ENCODE measurements at places on chromosomes 5 and 9.
A peak's percentile ranks its signal among the peaks of the same experiment; 100 is the strongest.

- no peak for DNase-seq
These were observed 37.3 kb upstream of the HRH2 start for GRCh38 chr5:175620527-175620926.

- DNase-seq = no peak
These were observed 24.0 kb downstream of the HSPA4 start for GRCh38 chr5:133075572-133076536.

DNA sequence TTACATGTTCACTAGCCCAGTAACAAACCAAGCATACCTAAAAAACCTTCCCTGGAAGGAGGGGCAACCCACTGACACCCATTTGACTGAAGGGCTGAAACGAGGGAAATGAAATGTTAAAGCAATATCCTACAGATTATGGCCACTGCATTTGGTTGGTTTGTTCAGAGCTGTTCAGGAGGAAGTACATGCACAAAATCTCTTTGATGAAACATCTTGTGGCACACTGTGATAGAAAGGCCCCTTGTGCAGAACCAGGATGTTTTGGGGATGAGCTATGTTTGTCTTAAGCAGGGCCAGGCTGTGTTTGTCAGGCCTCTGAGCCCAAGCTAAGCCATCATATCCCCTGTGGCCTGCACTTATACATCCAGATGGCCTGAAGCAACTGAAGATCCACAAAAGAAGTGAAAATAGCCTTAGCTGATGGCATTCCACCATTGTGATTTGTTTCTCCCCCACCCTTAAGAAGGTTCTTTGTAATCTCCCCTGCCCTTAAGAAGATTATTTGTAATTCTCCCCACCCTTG lies 467.3 kb upstream of the PIK3R1 start:
- no peak for DNase-seq

DNA sequence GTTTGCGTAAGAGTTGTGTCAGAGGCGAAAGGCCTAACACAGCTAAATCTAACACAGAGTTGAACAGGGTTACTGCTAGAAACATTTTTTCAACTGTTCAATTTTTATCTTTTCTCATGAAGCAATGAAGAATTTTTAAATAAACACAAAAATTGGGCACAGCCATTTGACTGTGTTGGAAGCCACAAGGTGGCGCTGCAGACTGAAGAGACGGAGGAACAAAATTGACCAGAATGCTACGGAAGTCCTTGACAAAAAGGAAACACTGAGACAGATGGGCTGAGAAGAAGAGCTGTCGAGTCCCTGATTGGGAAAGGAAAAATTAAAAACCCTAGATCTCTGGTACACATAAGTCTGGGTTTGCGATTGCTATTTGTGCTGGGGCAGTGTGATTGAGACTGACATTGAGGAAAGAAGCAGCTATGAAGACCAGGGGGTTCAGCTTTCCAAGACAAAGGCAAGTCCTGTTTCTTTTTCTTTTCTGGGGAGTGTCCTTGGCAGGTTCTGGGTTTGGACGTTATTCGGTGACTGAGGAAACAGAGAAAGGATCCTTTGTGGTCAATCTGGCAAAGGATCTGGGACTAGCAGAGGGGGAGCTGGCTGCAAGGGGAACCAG lies at the start of gene PCDHB9:
Gene PCDHB9 (plus strand): TSS at position 265 of the 616 bp plus-strand sequence. CDS start 158 bp downstream, at position 423.
- DNase-seq = no peak

GRCh38 chr5:111511831-111512374 lies 432 bp downstream of the STARD4 start:
- no peak for DNase-seq

DNA sequence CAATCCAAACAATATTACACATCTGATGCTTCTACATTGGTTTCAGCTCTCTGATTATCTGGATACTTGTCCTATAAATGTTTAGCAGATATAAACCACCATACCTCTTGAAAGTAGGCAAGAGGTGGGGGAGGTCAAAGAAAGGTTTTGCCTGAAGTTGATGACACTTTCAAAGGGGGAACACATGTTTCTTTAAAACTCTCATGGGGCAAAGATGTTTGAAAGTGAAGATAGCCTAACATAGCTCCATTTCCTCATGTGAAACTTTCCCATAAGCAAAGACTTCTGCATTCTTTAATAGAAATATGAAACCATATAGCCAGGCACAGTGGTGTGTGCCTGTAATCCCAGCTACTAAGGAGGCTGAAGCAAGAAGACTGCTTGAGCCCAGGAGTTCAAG lies 62.1 kb downstream of the CETN3 start:
- no peak for DNase-seq

DNA sequence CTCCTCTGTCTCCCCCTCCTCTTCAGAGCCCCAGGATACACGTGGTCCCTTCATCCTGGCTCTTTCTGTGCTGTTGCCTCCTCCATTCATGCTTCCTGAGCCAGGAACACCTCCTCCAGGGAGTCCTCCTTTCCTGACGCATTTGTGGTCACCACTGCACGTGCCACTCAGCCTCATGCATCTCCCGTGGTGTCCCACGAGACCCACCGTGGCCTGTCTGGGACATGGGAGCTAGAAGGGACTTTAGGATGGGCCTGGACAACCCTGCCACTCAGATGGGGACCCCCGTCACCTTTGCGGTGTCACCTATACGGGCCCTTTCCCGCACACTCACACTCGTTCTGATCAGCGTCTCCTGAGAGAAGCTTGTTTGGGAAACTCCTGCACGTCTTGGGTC lies 6.7 kb downstream of the GLIPR2 start:
- no peak for DNase-seq

DNA sequence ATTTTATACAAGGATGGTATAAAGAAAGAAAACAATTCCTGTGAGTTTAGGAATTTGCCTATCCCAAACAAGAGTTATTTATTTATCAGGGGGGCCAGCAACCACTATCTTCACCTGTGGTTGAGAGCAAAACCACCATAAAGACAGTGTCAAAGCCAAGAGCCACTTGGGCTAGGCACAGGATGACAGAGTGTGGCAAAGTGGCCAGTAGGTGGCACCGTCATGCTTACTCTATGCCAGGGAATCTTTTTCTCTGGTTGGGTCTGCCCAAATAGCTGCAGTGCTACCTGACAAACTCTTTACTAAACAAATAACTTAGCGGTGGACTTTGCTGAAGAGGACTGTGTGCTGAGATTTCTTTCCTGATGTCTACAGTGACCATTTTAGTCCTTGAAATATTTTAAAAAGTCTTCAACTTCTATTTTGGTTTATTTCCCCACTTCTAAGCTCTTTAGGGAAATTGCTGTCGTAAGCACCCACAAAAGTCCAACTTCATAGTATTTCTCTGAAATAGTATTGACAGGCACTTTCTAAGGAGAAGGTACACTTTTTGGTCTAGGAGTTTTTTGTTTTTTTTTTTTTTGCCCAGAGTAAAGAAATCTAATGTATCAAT lies 285.0 kb downstream of the RFX3 start:
- peak; percentile 22 for DNase-seq

GRCh38 chr5:142493875-142494518 lies 169.2 kb upstream of the SPRY4 start:
- DNase-seq = no peak

DNA sequence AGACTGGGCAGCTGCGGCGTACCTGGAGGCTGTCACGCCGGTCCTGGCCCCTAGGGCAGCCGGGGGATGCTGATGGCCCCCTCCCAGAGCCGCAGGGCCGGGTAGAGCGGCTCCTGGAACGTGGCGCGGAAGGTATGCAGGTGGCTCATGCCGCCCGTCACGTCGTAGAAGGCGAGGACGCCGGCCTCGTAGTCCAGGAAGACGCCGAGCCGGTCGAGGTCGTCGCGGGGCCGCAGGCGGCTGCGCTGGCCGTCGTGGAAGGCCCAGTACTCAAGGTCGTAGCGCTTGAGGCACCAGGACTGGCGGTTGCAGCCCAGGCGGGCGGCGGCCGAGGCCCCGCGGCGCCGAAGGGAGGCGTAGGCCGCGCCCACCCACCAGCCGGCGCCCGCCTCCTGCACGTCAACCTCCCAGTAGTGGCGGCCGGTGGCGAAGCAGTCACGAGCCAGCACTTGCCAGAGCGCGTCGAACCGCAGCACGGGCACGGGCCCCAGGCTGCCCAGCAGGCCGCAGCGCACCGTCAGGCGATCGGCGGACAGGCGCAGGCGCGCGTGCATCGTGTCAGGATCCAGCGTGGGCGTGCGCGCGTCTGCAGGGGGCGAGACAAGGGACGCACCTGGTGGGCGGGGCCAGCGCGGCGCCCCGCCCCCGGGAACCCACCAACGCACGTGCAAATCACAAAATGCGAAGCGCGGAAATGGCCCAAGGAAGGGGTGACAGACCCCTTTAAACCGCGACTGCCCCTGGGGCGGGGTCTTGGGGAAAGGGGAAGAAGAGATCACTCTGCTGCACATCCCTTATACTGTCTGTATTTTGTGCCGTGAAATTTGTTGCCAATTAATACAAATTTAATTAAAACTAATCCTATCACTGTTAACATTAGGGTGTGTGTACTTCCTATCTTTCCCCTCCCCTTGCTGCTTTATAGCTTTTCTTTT lies 31.2 kb downstream of the NANS start:
- DNase-seq = no peak

GRCh38 chr9:22645893-22646292 lies 199.3 kb downstream of the DMRTA1 start:
- DNase-seq = no peak

DNA sequence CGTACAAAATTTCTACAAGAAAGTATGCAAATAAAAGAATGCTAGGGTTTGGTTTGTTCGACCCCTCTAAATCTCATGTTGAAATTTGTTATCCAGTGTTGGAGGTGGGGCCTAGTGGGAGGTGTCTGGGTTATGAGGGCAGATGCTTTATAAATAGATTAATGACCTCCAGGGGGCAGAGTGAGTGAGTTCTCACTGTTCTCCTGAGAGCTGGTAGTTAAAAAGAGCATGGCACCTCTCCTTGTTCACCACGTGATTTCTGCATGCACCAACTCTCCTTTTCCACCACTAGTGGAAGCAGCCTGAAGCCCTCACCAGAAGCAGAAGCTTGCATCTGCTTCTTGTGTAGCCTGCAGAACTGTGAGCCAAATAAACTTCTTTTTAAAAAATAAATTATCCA lies 50.4 kb upstream of the FAM170A start:
- DNase-seq = no peak

GRCh38 chr9:136744773-136745172 lies 2.0 kb upstream of the LCN10 start:
- DNase-seq = no peak
